NCI-H1436 (cell line): ENCODE measurements at places on chromosomes 11 and 22.

- no peak for DNase-seq
Measured at GRCh38 chr22:44439356-44440223, 58.4 kb downstream of the RTL6 start.

- DNase-seq = no peak
Measured at GRCh38 chr11:116545912-116546311, 226.9 kb downstream of the BUD13 start.

DNA sequence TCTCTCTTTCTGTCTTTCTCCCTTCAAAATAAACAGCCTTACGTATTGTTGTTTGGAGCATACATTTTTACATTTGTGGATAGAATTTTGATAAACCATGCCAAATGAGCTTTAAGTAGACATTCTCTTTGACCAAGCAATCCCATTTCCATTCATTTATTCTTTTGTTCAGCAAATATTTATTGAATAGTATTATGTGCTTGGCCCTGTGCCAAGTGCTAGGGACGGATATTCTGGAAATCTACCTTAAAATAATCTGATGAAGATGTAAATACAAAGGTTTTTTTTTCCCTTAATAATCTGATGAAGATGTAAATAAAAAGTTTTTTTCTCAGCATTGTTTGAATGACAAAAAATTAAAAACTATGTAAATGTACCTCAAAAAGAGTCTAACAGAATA, 2.1 kb downstream of the OLFML1 start:
- no peak for DNase-seq

DNA sequence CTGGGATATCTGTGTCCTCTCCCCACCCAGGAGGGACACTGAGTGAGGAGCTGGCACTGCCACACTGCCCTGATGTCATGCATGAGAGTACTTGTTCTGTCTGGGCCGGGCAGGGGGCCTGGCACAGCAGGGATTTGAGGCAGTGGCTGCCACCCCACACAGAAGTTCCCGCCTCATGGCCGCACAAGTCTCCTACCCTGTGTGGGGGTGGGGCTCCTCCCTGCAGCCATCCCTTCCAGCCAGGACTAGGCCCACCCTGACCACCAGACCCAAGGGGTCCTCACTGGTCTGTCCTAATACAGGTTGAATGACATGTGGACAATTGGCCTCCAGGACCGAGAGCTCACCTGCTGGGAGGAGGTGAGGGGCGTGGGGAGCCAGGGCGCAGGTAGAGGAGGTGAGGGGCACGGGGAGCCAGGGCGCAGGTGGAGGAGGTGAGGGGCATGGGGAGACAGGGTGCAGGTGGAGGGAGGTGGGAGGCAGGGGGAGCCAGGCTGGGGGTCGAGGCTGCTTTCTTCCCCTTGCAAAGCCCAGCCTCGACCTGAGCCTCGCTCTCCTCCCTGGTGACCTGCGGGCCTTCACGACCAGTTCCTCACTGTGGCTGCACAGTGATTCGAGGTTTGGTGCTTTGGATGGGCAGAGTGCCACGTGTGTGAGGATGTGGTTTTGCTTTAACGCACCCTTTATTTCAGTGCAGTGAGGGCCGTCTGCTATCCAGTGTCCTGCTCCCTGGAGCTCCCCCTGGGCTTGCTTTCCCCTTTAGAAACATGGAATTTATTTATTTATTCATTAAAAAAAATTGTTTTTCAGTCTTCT, 7.4 kb downstream of the LZTR1 start:
- DNase-seq = no peak

- no peak for DNase-seq
Measured at GRCh38 chr22:37254209-37254866, 10.3 kb upstream of the RAC2 start.

- DNase-seq = no peak
Measured at GRCh38 chr11:104846216-104846615, 52.0 kb downstream of the CASP12 start.
